ENCODE measurements at places on chromosomes 12 and 14. TPM values are rescaled to one million over a fixed set of nuclear protein-coding genes. Genes with fewer than 3 reads are reported as not detected.

B4GALNT1 gene
- total RNA-seq: 19.5 TPM

LACRT gene
- total RNA-seq: not detected

DNA sequence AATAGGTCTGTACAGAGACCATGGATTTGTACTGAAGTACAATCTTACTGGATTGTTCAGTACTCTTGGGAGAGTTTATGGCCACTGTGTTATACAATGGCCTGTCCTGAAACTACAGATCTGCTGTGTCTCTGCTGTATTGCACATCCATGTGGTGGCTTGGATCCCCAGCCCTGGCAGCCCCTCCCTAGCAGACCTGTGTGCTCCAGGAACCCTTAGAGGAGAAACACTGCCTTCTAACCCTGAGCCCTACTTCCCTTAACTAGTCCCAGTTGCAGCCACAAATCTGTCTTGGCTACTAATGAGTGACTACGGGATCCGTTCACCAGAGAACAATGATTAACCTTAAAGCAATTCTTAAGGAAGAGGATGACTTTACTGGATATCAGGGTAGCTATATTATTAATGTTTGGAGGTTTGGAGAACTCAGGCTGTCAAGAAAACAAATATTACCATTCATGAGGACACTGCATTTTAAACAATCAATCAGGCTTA is 27.7 kb downstream of the RNF34 start:
- no peaks in the 10 kb centered on the region for H3K27me3 ChIP-seq
- DNase-seq: no peak
- H3K36me3 ChIP-seq: peaks cover 27% of the 10 kb centered on the region
- no peak overlapping the region for H3K27ac ChIP-seq
- no peak overlapping the region for H3K4me3 ChIP-seq

DNA sequence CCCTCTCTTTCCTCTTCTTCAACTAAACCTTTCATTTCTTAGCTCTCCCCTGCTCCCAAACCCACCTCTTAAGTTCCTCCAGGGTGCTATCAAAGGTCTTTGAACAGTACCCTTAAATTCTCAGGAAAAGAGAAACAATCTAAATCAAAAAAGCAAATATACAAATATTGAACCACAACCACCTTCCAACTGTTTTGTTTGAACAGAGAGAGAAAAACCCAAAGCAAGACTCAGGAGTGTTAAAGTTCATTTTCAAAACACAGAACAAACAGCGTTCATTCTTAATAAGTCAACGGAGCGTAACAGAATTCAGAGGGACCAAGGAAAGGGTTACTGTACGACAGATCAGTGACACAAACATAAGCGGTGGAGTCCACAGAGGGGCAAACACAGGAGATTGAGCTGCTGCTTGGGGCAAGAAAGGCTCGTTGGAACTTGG is 73.3 kb downstream of the NDUFA12 start:
- no peaks in the 10 kb centered on the region for H3K36me3 ChIP-seq
- no peaks in the 10 kb centered on the region for H3K27me3 ChIP-seq
- peaks cover 4% of the 10 kb centered on the region for H3K4me1 ChIP-seq

GRCh38 chr12:28958553-28959195 is 190.4 kb upstream of the FAR2 start:
- no peak overlapping the region for H3K27ac ChIP-seq
- H3K27me3 ChIP-seq: no peaks in the 10 kb centered on the region
- H3K4me3 ChIP-seq: no peak overlapping the region
- DNase-seq: no peak

Measured in neural crest cell (in vitro differentiated cells).